ENCODE measurements at places on chromosomes 13 and 19.

- no peak for DNase-seq
Measured at GRCh38 chr13:26021956-26022355, 29.9 kb downstream of the SHISA2 start.

GRCh38 chr13:39099231-39099630 lies 61.0 kb downstream of the NHLRC3 start:
- DNase-seq: no peak

DNA sequence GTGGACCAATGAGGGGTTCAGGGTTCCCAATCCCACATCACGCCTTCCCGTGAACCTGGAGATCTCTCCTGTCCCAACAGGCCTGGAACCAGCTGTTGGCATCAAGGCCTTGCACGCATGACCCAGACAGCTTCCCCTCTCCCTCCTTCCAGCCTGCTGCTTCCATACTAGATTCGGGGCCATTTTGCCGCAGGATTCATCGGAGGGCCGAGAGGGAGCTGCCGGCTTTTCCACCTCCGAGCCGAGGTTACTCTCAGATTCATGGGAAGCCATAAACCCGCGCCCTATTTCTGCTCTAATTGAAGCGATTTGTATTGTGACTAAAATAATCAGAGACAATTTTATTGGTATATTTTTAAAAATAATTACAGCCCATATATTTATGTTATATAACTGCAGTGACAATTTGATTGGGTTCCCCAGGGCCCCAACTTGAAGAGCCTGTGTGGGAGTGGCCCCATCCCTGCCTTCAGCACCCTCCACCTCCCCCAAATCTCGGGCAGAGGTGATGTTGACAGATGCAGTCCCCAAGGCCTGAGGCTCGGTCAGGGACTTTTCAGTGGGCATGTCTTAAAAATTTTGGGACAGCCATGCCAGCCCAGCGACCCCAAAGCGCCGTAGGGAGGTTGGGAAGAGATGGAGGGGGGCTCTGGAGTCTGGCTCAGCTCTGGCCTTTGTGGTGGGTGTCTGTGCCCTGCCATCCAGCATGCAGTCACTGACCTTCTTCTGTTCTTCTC lies 30.8 kb upstream of the PEPD start:
- DNase-seq: no peak

- no peak for DNase-seq
Measured at GRCh38 chr19:19475849-19476828, 39.2 kb downstream of the TSSK6 start.

DNA sequence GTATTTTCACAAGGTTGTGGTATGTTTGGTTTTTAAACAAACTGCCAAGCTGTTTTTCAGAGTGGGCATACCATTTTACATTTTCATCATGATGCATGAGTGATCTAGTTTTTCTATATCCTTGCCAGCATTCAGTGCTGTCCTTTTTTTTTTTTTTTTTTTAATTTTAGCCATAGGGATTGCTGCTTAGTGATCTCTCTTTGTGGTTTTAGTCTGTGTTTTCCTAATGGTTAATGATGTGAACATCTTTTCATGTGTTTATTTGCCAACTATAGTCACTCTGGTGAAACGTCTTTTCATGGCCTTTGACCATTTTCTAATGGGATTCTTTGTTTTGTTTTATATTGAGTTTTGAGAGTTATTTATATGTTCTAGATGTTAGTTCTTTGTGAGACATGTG lies 59.7 kb downstream of the SHISA2 start:
- no peak for DNase-seq

DNA sequence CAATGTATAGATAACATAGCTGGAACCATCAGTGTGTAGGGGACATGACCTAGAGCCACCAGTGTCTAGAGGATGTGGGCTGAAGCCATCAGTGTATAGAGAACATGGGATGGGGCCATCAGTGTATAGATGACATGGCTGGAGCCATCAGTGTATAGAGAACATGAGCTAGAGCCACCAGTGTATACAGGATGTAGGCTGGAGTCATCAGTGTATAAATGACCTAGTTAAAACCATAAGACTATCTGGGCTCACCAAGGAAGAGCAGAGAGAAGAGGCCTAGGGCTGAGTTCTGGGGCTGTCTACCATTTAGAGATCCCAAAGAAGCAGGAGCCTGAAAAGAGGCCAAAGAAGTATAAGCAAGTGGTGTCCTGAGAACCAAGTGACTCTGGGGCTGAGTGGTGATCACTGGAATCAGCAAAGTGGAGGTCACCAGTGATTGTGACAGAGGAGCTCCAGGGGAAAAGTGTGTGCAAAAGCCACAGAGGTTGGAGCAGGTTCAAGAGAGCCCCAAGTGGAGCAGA lies 41.0 kb downstream of the RFX2 start:
- DNase-seq: no peak

DNA sequence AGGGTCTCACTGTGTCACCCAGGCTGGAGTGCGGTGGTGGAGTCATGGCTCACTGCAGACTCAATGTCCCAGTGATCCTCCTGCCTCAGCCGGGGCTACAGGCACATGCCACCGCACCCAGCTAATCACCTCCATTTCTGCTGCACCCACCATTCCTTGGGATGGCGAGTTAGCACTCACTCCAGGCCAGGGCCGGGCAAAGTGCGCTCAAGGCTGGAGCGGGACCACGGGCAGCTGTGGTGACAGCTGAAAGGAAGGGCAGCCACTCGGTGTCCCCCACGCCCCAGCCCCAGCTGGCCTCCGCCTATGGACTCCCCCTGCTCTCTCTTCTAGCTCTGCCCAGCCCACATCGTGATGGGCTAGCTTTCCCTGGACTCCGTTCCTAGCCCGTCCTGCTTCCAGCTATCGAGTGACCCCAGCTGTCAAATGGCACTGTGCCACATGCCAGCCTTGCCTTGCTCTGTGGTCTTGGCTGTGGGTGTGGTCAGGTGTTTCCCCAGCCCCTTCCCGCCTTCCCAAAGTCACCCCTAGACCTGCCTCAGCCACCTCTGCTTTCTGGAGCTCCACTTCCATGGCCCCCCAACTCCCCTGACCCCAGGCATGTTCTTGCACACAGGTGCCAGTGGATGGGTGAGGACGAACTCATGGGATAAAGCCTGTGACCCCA lies 4.1 kb downstream of the MICOS13 start:
- DNase-seq: no peak

DNA sequence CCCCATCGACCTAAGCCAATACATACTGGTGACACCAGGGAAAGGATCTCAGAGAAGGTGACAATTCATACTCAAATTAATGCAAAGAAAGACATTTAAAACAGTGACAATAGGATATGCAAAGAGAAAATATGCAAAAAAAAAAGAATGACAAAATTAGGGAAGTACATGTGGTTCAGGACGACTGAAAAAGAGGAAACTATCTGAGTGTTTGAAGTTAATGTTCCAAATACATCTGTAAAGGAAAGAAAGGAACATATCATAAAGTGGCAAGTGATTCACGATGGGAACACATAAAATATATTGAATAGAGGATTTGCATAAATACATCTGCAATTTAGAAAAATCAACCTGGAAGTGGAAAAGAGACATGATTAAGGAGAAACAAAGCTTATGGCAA lies 441.4 kb downstream of the SLITRK5 start:
- no peak for DNase-seq

- DNase-seq: no peak
Measured at GRCh38 chr19:29315556-29316190, 102.7 kb upstream of the UQCRFS1 start.

DNA sequence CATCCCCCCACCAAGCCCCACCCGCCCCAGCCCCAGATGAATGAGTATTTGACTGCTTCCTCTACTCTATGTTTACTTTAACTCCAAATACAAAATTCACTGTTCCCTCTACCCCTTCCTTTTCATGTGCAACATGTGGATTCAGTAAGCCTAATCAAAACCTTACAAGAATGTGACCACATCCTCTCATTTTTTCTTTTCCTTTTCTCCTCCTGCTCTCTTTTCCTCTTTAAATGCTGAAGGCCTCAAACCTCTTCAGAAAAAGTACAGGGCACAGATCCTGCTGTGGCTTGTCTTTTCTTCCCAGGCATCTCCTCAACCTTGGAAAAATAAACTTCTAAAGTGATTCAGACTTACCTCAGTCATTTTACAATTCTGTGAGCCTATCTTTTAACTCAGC lies 119.0 kb downstream of the MYCBP2 start:
- DNase-seq: no peak

GRCh38 chr13:49622174-49622946 lies 5.9 kb upstream of the ARL11 start:
- no peak for DNase-seq
